ENCODE measurements at places on chromosomes 3 and 15.

DNA sequence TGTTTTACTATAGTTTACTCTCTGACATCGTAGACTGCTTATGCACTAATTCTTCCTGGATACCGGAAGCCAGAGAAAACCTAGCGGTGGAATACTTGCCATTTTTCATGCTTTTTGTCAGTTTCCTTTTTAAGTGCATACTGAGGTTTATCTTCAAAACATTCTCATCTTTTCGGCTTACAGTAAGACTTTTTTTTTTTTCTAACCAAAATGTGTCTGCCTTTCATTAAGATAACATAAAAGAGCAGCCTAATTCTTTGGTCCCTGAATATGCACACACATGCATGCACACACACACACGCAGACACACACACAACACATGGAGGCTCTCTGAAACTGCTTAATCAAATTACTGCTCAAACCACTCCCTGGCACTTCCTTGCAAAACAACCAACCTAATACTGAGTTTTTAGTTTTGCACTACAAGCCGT lies 1.3 kb downstream of the ZNF445 start:
- no peak for DNase-seq

DNA sequence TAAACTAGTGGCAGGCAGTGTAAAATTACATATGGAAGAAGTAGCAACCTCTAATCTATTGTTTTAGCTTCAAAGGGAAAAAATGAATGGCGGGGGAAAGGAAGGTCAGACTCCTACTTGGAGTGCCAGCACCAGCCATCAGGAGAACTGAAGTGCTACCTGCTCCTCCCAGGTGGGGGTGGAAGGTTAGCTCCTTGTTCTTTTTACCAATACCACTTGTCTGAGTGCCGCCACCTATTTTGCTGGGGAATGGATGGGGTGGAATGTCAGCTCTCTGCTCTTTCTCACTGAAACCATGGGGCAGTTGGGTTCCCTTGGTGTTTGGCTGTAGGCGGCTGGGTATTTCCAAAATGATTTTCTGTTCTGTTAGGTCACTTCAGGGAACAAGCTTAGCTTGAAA lies 428.7 kb upstream of the EPHA3 start:
- no peak for DNase-seq

DNA sequence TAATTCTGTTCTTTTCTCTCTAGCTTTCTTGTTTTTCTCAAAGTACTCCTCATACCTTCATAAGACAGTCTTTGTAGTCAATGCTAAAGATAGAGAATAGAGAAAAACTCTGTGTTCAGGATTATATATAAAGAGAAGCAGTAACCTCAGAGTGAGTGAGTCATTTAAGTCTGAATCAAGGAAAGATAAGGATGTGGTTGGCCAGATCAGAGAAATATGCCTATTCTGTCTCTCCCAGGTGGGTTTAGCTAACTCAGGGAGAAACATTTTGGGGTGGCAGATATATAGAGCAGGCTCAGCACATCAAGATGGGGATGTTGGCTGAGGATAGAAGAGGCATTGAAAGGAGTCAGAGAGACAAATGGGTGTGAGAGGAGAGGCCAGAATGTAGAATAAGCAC lies 31.4 kb downstream of the GTF2E1 start:
- DNase-seq, result no peak

GRCh38 chr3:36944012-36944640 lies 728 bp downstream of the TRANK1 start:
- peak; percentile 31 for DNase-seq

- no peak for DNase-seq
Observed at GRCh38 chr3:192042116-192042515, 581.2 kb downstream of the PYDC2 start.

- peak; percentile 4 for DNase-seq
Observed at GRCh38 chr3:27134171-27134796, 234.9 kb downstream of the NEK10 start.
